ENCODE measurements at places on chromosomes 7 and 10. TPM values are rescaled to one million over a fixed set of nuclear protein-coding genes. Genes with fewer than 3 reads are reported as not detected.

The AKR1C8 gene
- total RNA-seq = 2.7 TPM

DNA sequence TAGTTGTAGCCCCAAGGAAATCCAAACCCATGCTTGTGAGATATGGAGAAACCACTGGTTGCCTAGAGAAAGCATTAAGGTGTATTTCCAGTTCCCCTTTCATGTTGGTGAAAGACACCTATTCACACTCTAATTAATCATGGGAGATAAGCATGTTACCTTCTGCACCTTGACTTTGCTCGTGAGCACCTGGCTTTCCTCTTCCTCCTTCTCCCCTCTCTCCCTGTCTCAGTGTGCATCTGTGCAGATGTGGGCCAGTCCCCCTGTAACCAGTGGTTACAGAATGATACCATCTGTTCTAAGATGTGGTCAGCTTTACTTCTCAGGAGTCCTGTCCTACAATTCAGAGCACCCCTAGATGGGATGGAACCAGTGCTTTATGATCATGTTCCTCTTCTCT, 160.6 kb downstream of the LCOR start:
- H3K36me3 ChIP-seq = no peaks in the 10 kb centered on the region
- no peak overlapping the region for H3K27ac ChIP-seq
- no peak for DNase-seq
- H3K4me3 ChIP-seq = no peak overlapping the region
- no peaks in the 10 kb centered on the region for H3K4me1 ChIP-seq

The NKX1-2 gene
- 2.9 TPM for total RNA-seq

DNA sequence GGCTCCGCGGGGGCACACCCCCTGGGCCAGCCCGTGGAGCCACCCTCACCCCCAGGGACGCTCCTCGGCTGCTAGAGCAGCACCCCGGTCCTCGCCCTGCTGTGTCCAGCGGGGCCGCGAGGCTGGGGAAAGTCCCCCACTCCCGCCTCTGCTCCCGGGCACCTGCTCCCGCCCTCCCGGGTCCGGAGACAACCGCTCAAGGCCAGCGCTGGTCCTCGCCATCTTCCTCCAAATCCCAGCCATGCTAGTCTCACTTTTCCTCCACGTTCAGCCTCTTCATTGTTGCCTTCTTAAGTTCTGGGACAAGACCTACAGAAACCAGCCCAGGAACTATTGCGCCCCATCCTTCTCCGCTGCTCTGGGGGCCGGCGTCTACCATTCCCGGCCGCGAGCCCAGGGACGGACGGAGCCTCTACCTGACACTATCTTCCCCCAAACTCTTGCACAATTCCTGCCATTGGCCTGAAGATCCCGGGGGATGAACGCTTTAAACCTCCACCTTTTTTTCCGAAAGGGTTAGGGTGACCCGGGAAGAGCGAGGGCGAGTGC, 4.8 kb upstream of the KCP start:
- no peak overlapping the region for H3K4me3 ChIP-seq
- no peak for DNase-seq
- H3K4me1 ChIP-seq = no peaks in the 10 kb centered on the region
- peaks cover 19% of the 10 kb centered on the region for H3K27me3 ChIP-seq
- H3K27ac ChIP-seq = no peak overlapping the region

- DNase-seq = no peak
- no peak overlapping the region for H3K4me3 ChIP-seq
- no peak overlapping the region for H3K27ac ChIP-seq
Measured at GRCh38 chr7:94350734-94351133, 44.0 kb upstream of the COL1A2 start.

GRCh38 chr7:20165146-20165510, 52.1 kb downstream of the MACC1 start:
- no peak overlapping the region for H3K4me3 ChIP-seq
- peaks cover 34% of the 10 kb centered on the region for H3K36me3 ChIP-seq
- no peaks in the 10 kb centered on the region for H3K27me3 ChIP-seq
- no peaks in the 10 kb centered on the region for H3K4me1 ChIP-seq
- no peak overlapping the region for H3K27ac ChIP-seq

GRCh38 chr10:133099571-133099970, 11.8 kb downstream of the ADGRA1 start:
- no peaks in the 10 kb centered on the region for H3K4me1 ChIP-seq
- DNase-seq = no peak
- peaks cover 76% of the 10 kb centered on the region for H3K27me3 ChIP-seq
- no peaks in the 10 kb centered on the region for H3K36me3 ChIP-seq

DNA sequence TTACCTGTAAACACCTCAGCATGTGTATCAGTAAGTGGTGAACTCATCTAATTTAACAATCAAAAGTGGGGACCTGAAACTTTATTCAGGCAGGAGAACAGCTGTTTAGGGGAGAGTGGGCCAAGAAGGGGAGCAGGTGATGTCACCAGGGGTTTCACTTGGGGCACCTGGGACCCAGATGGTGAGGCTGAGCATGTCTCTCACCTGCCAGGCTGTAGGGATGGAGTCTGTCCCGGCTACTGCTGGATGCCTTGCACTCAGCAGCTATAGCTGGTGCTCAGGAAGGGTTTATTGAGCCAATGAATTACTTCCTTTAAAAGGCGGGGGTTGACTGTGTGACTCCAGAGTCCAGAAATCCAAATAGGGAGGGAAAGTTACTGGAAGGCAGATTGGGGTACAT, 23.0 kb downstream of the CDH23 start:
- no peak overlapping the region for H3K4me3 ChIP-seq
- no peak overlapping the region for H3K27ac ChIP-seq
- H3K4me1 ChIP-seq = no peaks in the 10 kb centered on the region
- DNase-seq = no peak

- no peaks in the 10 kb centered on the region for H3K4me1 ChIP-seq
- no peak overlapping the region for H3K4me3 ChIP-seq
- H3K36me3 ChIP-seq = no peaks in the 10 kb centered on the region
- no peaks in the 10 kb centered on the region for H3K27me3 ChIP-seq
- DNase-seq = no peak
Measured at GRCh38 chr7:25895792-25896171, 256.2 kb upstream of the NFE2L3 start.

The SFRP5 gene
- not detected for total RNA-seq

The NUPR2 gene
- not detected for total RNA-seq

The OR2A42 gene
- total RNA-seq = not detected

- H3K36me3 ChIP-seq = no peaks in the 10 kb centered on the region
- peak; percentile 27 for DNase-seq
- no peak overlapping the region for H3K4me3 ChIP-seq
- no peak overlapping the region for H3K27ac ChIP-seq
Measured at GRCh38 chr7:30511973-30512662, 7.5 kb upstream of the GGCT start.

- H3K4me3 ChIP-seq = no peak overlapping the region
- H3K4me1 ChIP-seq = no peaks in the 10 kb centered on the region
- H3K36me3 ChIP-seq = no peaks in the 10 kb centered on the region
- no peak for DNase-seq
Measured at GRCh38 chr10:27741173-27742091, 4.2 kb downstream of the MKX start.

Measured in PC-9 (cell line).